ENCODE measurements at places on chromosomes 7 and 10.

- no peak for DNase-seq
These were observed 52.2 kb downstream of the ASB13 start for GRCh38 chr10:5614155-5614721.

DNA sequence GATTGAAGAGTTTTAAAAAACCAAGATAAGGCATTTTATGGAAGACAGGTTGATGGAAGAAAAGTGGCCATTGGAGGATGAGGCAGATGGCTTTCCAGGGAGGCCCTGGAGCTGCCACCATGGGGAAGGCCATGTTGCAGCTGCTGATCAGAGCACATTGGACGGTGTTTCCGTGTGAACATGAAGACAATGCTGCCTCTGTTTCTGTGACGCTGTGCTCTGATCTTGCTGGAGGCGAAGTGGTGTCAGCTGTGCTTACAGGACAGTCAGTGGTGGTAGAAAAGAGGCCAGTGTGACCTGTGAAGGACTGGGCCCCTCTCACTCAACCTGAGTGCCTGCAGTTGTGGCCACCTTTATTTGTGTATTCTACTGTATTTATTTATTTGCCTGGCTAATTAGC is 132.9 kb downstream of the FAM204A start:
- DNase-seq, result no peak

DNA sequence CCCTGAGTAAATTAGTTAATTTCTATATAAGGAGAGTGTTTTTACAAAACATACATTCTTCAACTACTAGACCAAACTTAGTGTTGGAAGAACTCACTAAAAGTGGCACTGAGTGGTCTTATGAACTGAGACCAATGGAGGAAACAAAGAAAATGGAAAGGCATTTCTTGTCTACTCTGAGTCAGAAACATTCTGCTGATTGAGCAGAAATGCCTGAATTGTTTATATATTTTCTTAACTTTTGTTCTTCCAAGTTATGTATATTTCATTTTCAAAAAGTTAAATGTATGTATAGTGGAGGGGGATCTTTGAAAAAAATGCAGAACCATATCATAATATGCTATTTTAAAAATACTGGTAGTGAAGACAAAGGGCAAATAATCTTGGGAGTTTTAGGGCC is 320.7 kb downstream of the HGF start:
- no peak for DNase-seq

- no peak for DNase-seq
These were observed 60.4 kb downstream of the C10orf105 start for GRCh38 chr10:71659111-71659634.

DNA sequence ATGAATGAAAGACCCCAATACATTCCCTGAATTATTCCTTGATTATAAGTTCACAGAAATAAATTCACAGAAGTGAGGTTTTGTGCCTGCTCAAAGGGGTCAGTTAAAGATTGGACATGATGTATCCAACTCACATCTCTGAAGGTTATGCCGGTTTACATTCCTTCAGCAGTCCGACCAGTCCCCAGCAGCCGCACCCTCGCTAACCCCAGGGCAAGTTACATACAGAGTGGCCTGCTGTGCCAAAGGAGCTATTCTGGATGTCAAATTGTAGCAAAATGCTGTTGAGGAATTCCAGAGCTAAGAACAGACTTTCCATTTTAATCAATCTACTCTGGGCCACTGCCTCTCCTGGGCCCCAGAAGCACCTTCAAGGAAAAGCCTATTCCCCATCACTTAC is 20.3 kb downstream of the PSAP start:
- DNase-seq, result no peak

DNA sequence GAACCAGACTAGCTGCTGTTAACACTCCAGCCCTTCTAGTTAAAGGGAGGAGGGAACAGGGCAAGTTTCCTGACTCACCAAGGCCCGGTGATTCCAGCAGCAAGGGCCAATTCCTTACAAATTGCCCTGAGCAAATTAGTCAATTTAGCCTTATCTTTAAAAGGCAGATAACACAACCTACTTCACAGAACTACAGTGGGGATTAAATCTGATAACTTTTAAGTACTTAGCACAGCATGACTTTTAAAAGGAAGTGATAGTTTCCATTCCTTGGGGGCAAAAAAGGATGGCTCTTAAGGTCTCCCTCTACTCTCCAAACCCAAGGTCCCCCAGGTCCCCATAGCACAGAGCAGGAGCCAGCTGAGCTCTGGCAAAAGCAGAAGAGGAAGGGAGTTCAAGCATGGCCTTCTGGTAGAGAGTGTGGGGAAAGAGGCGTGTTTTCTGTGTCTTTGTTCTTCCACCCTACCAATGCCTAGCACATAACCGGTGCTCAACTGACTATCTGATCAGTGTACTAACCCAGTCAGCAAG is 4.0 kb downstream of the CDCA7L start:
- DNase-seq, result no peak

All from activated CD4-positive, alpha-beta memory T cell treated with anti-CD3 and anti-CD28 coated beads for 36 hours (primary cell).